ENCODE measurements at places on chromosomes 6 and 20.

DNA sequence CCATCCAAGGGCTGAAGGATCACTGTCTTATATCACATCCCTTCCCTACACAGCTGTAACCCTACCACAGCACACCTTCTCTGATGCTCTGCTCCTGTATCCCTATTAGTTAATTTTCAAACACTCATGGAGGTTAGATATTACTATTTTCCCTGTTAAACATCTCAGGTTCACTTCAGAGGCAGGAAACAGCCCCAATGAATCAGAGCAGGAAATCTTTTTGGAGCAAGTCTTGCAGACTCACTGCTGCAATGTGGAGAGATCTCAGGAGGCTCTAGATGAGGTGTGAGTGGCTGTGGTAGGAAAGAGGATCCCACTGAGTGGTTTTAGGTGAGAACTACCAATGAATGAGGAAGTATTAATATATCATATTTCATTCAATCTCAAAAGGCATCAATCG is 19.7 kb upstream of the HTR1B start:
- H3K36me3 ChIP-seq: no peaks in the 10 kb centered on the region
- no peak for DNase-seq

- no peak overlapping the region for H3K4me3 ChIP-seq
- DNase-seq: no peak
- H3K27ac ChIP-seq: no peak overlapping the region
Observed at GRCh38 chr6:134665029-134665723, 284.7 kb downstream of the ALDH8A1 start.

- H3K4me3 ChIP-seq: no peak overlapping the region
- no peaks in the 10 kb centered on the region for H3K4me1 ChIP-seq
Observed at GRCh38 chr6:137202078-137202477, 17.1 kb downstream of the IFNGR1 start.

DNA sequence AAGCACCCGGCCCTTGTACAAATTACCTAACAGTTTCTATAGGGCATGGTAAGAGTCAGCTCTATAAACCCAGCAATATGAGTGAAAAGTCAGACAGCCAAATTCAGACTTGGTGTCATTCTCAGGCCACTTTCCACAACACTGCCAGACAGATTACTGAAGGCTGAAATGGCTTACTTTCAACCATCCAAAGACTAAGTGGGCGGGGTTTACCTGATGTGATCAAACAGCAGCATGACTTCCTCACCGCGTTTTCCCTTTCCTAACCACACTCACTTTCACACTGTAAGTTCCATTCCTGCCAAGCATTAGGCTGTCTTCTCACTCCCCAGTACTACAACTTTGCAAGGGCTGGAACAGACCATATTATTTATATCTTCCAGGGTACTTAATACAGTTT is 85.9 kb downstream of the SMLR1 start:
- H3K4me3 ChIP-seq: no peak overlapping the region
- peaks cover under 1% of the 10 kb centered on the region for H3K4me1 ChIP-seq
- no peak overlapping the region for H3K27ac ChIP-seq
- H3K27me3 ChIP-seq: no peaks in the 10 kb centered on the region
- no peak for DNase-seq
- H3K36me3 ChIP-seq: no peaks in the 10 kb centered on the region

DNA sequence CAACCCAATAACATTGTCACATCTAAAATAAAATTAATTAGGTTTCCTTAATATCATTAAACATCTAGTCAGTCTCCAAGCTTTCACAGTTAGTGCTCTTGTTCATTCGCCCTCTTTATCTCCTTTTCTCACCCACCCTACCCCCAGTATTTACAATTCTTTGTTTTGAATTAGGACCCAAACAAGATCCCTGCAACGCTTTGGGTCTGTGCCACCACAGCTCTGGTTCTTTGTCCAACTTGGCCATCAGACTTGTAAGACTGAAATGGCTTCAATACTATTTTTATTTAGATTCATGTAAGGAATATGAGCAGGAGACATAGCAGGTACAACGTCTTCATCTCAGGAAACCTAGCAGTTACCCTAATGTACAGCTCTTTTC is 276.5 kb downstream of the CDKAL1 start:
- H3K36me3 ChIP-seq: no peaks in the 10 kb centered on the region
- H3K4me3 ChIP-seq: no peak overlapping the region
- peaks cover 5% of the 10 kb centered on the region for H3K4me1 ChIP-seq
- H3K27me3 ChIP-seq: no peaks in the 10 kb centered on the region
- DNase-seq: no peak
- peak overlapping the region; percentile 27 for H3K27ac ChIP-seq

DNA sequence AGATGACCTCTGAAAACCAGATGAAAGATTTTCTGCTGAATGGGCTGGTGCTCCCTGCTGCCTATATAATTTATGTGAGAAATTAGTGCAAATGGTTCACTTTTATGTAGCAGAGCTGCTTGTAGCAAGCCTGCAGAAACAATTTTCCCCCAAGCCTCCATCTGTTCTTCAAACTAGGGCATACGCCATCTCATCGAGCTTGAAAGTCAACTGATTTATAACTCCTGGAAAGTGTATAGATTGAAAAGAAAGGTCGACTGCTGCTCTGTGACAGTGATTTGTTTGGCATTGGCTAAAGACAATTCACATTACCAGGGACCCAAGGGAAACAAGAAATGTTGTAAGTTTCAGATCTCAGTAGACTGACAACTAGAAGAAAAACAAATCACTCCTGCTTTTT is 93.3 kb downstream of the PACRG start:
- no peak overlapping the region for H3K27ac ChIP-seq
- no peaks in the 10 kb centered on the region for H3K27me3 ChIP-seq
- H3K4me1 ChIP-seq: no peaks in the 10 kb centered on the region
- DNase-seq: no peak
- H3K4me3 ChIP-seq: no peak overlapping the region
- no peaks in the 10 kb centered on the region for H3K36me3 ChIP-seq

GRCh38 chr6:169650241-169650958 is 51.4 kb downstream of the WDR27 start:
- DNase-seq: no peak
- H3K27ac ChIP-seq: no peak overlapping the region
- no peak overlapping the region for H3K4me3 ChIP-seq
- H3K36me3 ChIP-seq: peaks cover 7% of the 10 kb centered on the region
- H3K4me1 ChIP-seq: no peaks in the 10 kb centered on the region
- no peaks in the 10 kb centered on the region for H3K27me3 ChIP-seq

GRCh38 chr6:52510213-52510562 is 66.7 kb downstream of the TRAM2 start:
- no peak overlapping the region for H3K4me3 ChIP-seq
- peaks cover 94% of the 10 kb centered on the region for H3K36me3 ChIP-seq
- no peaks in the 10 kb centered on the region for H3K27me3 ChIP-seq
- no peak overlapping the region for H3K27ac ChIP-seq

GRCh38 chr20:20755231-20755630 is 42.8 kb upstream of the RALGAPA2 start:
- no peaks in the 10 kb centered on the region for H3K36me3 ChIP-seq
- H3K4me3 ChIP-seq: no peak overlapping the region
- H3K4me1 ChIP-seq: peaks cover 5% of the 10 kb centered on the region
- no peaks in the 10 kb centered on the region for H3K27me3 ChIP-seq
- no peak for DNase-seq

DNA sequence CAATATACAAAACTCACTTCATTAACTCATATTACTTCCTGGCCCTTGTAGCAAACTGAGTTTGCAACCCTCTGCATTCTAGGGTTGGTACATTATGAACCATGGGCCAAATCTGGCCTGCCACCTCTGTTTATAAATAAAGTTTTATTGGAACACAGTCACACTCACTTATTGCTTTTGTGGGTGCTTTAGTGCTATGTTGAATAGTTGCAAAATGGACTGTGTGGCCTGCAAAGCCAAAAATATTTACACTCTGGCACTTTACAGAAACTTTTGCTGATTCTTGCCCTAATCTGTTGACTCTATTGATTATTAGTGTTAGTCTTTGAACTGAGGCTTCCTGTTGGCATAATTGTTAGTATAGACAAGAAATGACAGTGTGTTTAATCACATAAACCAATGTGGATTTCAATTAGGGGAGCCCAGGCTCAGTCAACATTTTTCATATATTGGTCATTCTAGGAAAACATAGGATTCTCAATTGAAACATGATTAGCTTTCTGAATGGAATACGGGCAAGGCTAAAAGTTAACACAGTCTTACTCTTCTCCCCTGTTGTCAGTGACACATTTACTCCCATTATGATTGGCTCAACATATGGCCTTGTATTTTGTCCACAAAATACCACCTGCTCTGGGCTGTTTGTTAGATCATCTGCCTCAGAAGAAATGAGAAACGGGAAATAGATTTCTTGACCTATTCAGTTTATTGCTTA is 241.9 kb upstream of the ZFP64 start:
- no peaks in the 10 kb centered on the region for H3K4me1 ChIP-seq
- no peak for DNase-seq
- H3K27ac ChIP-seq: no peak overlapping the region
- no peak overlapping the region for H3K4me3 ChIP-seq
- H3K27me3 ChIP-seq: no peaks in the 10 kb centered on the region

DNA sequence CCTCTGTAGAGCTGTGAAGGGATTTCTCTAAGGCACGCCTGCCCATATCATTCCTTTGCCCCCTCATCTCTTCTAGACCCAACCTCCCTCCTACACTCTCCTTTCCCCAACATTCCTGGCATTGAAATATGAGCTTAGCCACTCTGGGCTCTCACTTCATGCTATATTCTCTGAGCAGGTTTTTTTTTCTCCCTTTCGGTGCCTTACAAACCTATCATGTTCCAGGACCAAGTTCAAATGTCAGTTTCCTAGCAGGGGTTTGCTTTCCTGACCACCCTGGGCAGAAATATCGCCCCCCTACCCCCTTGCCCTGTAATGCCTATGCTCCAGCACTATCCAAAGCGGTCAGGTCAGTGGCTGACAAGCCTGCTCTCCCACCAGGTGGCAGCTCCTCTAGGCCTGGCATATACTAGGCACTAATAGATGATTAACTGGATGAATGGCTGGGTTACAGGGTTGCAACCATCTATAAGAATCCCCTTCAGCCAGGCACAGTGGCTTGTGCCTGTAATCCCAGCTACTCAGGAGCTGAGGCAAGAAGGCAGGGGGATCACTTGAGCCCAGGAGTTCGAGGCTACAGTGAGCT is 25.7 kb upstream of the AAR2 start:
- H3K27ac ChIP-seq: no peak overlapping the region
- no peak for DNase-seq
- H3K36me3 ChIP-seq: peaks cover 62% of the 10 kb centered on the region
- H3K4me1 ChIP-seq: no peaks in the 10 kb centered on the region
- H3K4me3 ChIP-seq: no peak overlapping the region
- no peaks in the 10 kb centered on the region for H3K27me3 ChIP-seq

GRCh38 chr6:73817253-73817652 is 121.2 kb downstream of the CD109 start:
- H3K27me3 ChIP-seq: no peaks in the 10 kb centered on the region
- no peaks in the 10 kb centered on the region for H3K36me3 ChIP-seq
- no peak for DNase-seq
- no peak overlapping the region for H3K4me3 ChIP-seq
- no peaks in the 10 kb centered on the region for H3K4me1 ChIP-seq
- no peak overlapping the region for H3K27ac ChIP-seq

DNA sequence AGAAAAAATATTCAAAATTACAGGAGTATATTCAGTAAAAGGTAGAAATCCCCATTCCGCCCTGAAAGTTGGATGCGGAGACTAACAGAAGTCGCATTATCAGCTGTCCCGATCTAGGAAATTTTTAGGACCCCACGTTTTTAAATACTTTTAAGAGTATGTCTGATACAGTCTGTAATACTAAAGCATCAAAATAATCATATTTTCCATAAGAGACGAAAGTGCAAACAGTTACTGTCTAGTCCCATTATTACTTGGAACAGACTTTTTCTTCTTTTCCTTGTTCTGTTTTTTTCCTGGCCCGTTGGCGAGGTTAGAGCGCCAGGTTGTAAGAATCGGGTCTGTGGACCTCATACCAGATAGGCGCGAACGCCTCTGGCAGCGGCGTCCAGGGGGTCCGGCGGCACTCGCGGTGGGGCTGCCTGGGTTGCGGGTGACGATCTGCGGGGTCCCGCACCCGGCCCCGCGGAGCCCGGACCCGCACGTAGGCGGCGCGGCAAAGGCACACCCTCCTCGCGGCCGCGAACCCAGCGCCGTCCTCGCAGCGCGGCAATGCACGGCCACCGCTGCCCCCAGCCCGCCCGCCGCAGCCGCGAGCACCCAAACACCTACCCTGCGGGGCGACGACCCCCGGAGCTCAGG is 460 bp downstream of the PLAGL1 start:
- no peaks in the 10 kb centered on the region for H3K4me1 ChIP-seq
- peak overlapping the region; percentile 69 for H3K27ac ChIP-seq
- H3K27me3 ChIP-seq: no peaks in the 10 kb centered on the region
- no peaks in the 10 kb centered on the region for H3K36me3 ChIP-seq
- no peak for DNase-seq
- H3K4me3 ChIP-seq: peak overlapping the region; percentile 60

GRCh38 chr20:44051661-44052000 is 135.4 kb downstream of the JPH2 start:
- H3K4me1 ChIP-seq: no peaks in the 10 kb centered on the region
- no peak overlapping the region for H3K4me3 ChIP-seq
- DNase-seq: no peak
- no peaks in the 10 kb centered on the region for H3K27me3 ChIP-seq
- no peaks in the 10 kb centered on the region for H3K36me3 ChIP-seq

- no peak for DNase-seq
- no peaks in the 10 kb centered on the region for H3K36me3 ChIP-seq
- H3K27me3 ChIP-seq: peaks cover 76% of the 10 kb centered on the region
- no peak overlapping the region for H3K27ac ChIP-seq
Observed at GRCh38 chr20:64081624-64081964, 1.7 kb downstream of the OPRL1 start.

DNA sequence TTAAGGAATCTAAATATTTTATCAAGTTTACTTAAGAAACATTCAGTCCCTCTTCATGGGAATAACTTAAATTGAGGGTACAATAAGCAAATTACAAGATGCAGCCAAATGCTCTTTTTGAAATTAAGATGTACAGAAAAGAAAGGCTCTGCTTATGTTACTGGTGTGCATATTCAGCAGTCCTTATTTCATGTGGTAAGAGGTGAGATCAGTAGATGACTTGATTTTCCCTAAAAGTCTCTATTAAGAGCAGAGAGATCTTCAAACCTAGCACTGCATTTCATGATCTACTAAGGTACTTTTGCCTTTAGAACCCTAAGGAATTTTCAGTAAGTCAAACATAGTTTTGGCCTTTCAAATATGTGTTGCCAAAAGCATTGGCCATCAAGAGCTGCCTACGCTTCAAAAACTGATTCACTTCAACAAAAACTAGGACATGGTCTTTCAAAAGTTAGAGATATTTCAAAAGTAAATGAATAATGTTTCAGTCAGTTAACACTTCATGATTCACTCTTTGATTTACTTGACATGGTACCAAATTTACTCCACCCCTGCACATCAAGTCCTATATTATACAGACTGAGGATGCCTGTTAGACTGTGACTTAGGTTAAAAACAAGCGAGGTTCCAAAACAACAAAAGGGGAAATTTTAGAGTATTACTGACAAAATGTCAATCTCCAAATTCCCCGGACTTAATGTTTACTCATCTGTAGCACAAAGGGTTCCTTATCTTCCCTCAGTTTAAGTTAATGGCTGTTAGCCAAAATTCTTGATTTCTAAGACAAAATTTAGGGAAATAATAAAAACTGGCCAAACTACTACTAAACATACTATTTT is 19.2 kb downstream of the C6orf62 start:
- no peak for DNase-seq
- no peak overlapping the region for H3K4me3 ChIP-seq
